Heart left ventricle (tissue), 16 donors: ENCODE measurements at places on chromosomes 16 and 17. TPM values are rescaled to one million over a fixed set of nuclear protein-coding genes. Genes with fewer than 3 reads are reported as not detected.
A peak's percentile ranks its signal among the peaks of the same experiment; 100 is the strongest.

GRAPL gene
- not detected for total RNA-seq

CDH11 gene
- 37.1 TPM for total RNA-seq

P4HB gene
- total RNA-seq, result 391 TPM

CX3CL1 gene
- total RNA-seq, result 8.3 TPM

SAMD14 gene
- 0.89 TPM for total RNA-seq

RPH3AL gene
- 2.8 TPM for total RNA-seq

- H3K4me1 ChIP-seq, result no peaks in the 10 kb centered on the region
- DNase-seq, result no peak
- H3K4me3 ChIP-seq, result no peak overlapping the region
- H3K27me3 ChIP-seq, result peaks cover 18% of the 10 kb centered on the region
- H3K27ac ChIP-seq, result no peak overlapping the region
Observed at GRCh38 chr17:6671431-6671830, 19.9 kb downstream of the C17orf100 start.

- no peak overlapping the region for H3K4me3 ChIP-seq
- H3K36me3 ChIP-seq, result no peaks in the 10 kb centered on the region
- H3K27me3 ChIP-seq, result peaks cover 48% of the 10 kb centered on the region
- H3K4me1 ChIP-seq, result peaks cover 6% of the 10 kb centered on the region
Observed at GRCh38 chr17:41531993-41532392, 3.9 kb upstream of the KRT19 start.

- H3K27me3 ChIP-seq, result no peaks in the 10 kb centered on the region
- H3K36me3 ChIP-seq, result no peaks in the 10 kb centered on the region
- H3K27ac ChIP-seq, result no peak overlapping the region
- no peaks in the 10 kb centered on the region for H3K4me1 ChIP-seq
- H3K4me3 ChIP-seq, result no peak overlapping the region
Observed at GRCh38 chr17:11742886-11743285, 144.6 kb downstream of the DNAH9 start.

DNA sequence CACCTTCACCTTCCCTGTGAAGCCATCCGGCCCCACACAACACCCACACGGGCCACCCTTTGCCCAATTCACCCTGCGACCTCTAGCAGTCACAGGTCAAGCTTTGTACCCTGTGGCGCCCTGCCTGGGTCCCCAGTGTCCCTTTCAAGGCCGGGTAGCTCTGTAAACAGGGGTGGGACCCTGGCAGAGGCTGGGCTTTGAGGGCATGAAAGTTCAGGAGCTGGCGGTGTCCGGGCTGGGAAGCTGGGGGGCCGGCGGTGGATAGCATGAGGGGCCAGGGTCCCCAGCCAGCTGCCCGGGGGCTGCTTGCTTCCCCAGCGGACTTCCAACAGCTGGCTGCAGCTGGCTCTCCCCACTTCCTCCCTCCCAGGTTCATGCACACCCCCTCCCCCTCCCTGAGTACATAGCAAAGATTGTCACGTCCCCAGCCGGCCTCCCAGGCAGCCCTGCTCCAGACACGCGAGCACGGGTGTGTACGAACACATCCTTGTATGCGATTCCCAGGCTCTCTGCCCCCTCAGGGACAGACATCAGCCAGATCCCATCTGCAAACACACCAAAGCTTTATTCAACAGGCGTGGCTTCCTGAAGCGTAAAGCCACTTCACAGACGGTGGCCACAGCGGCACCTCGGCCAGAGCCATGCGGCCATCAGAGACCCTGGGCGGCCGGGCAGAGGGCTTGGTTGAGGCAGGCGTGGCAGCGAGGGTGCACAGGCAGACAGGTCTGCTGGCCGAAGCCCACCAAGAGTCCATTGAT, 8.2 kb downstream of the NTHL1 start:
- H3K4me3 ChIP-seq, result peak overlapping the region; percentile 60
- peaks cover 98% of the 10 kb centered on the region for H3K4me1 ChIP-seq
- H3K36me3 ChIP-seq, result peaks cover 2% of the 10 kb centered on the region
- peak overlapping the region; percentile 87 for H3K27ac ChIP-seq

GRCh38 chr17:81095383-81095762, 60.4 kb downstream of the BAIAP2 start:
- no peak for DNase-seq
- H3K4me1 ChIP-seq, result peaks cover 13% of the 10 kb centered on the region
- no peaks in the 10 kb centered on the region for H3K36me3 ChIP-seq
- H3K4me3 ChIP-seq, result no peak overlapping the region

DNA sequence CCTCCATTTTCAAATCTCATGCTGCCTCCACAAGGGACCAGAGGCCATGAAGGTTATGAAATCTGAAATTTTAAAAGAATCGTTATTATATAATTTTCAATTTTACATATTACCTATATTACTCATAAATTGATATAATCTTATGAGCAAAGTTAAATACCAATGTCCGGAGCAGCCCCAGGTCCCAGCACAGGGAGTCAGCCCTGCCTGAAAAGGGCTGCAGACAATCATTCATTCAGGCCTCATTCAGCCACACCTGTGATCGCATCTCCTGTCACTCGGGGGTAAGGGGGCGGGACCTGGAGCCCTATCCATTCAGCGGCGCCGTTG, 172.5 kb downstream of the AHSP start:
- H3K27ac ChIP-seq, result peak overlapping the region; percentile 43
- no peaks in the 10 kb centered on the region for H3K4me1 ChIP-seq

DNA sequence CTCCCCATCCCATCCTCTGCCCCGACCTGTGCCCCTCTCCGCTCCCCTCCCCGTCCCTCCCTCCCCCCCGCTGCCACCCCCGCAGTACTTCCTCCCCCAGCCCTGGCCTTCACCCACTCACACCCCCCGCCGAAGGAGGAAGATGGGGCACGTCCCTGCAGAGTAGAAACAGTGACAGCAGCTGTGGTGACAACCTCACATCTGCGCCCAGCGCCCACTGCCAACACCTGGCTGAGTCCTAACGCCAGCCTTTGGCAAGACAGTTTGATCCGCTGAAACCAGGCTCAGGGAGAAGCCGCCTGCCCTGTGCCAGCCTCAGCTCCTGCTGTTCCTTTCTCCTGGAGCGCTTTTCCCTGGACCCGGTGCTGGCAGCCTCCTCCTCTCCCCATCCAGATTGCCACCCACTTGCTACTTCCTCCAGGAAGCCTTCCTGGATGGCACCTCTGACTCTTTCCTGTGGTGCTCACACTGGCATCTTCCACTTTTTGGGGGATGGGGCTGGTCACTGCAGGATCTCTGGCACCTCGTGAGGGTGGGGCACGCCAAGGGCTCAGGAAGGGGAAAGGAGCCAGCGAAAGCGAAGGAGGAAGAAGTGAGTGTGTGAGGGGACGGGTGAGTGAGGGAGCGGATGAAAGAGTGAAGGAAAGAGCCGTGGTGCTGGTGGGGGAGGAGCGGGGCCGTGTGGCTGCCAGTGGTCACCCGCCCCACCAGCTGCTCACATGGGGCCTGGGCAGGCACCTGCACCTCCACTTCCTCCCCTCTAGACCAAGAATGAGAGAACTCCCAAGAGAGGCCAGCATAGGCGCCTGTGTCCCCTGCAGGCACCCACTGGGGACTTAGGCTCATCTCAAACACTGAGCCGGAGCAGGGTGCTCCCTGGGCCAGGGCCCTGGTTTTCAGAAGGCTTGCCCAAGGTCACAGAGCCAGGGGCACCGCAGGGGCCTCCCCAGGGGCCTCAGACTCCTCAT, 27.0 kb downstream of the ZFPM1 start:
- DNase-seq, result no peak
- no peaks in the 10 kb centered on the region for H3K36me3 ChIP-seq
- H3K4me3 ChIP-seq, result no peak overlapping the region

GRCh38 chr17:39629494-39629880, 2.7 kb downstream of the PPP1R1B start:
- H3K4me1 ChIP-seq, result peaks cover 11% of the 10 kb centered on the region
- H3K27me3 ChIP-seq, result peaks cover 42% of the 10 kb centered on the region
- no peak for DNase-seq
- H3K36me3 ChIP-seq, result no peaks in the 10 kb centered on the region

GRCh38 chr17:9401434-9401833, 174.2 kb downstream of the STX8 start:
- H3K4me3 ChIP-seq, result no peak overlapping the region
- DNase-seq, result no peak
- H3K27ac ChIP-seq, result no peak overlapping the region
- H3K36me3 ChIP-seq, result peaks cover 7% of the 10 kb centered on the region

GRCh38 chr17:18280766-18281371, 20.4 kb downstream of the MIEF2 start:
- no peaks in the 10 kb centered on the region for H3K27me3 ChIP-seq
- no peaks in the 10 kb centered on the region for H3K36me3 ChIP-seq
- no peak overlapping the region for H3K4me3 ChIP-seq
- no peak overlapping the region for H3K27ac ChIP-seq
- H3K4me1 ChIP-seq, result no peaks in the 10 kb centered on the region

DNA sequence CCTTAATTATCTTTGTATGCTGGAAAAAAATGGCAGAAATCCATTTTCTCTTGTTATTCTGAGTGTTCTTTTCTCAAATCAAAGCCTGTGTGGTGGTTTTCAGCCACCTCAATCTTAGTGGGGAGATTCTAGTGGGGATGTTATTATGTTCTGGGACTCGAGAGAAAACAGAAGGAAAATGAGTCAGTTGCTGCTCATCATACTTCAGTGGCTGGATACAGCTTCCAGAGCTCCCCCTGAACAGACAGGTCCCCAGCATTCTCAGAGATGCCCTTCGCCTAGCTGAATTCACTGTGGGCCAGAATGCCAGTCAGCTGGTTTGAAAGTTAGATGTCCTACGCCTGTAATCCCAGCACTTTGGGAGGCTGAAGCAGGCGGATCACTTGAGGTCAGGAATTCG, 8.5 kb downstream of the ST6GALNAC1 start:
- H3K4me1 ChIP-seq, result no peaks in the 10 kb centered on the region
- DNase-seq, result no peak
- no peak overlapping the region for H3K4me3 ChIP-seq
- no peak overlapping the region for H3K27ac ChIP-seq
- no peaks in the 10 kb centered on the region for H3K27me3 ChIP-seq
- peaks cover 3% of the 10 kb centered on the region for H3K36me3 ChIP-seq

DNA sequence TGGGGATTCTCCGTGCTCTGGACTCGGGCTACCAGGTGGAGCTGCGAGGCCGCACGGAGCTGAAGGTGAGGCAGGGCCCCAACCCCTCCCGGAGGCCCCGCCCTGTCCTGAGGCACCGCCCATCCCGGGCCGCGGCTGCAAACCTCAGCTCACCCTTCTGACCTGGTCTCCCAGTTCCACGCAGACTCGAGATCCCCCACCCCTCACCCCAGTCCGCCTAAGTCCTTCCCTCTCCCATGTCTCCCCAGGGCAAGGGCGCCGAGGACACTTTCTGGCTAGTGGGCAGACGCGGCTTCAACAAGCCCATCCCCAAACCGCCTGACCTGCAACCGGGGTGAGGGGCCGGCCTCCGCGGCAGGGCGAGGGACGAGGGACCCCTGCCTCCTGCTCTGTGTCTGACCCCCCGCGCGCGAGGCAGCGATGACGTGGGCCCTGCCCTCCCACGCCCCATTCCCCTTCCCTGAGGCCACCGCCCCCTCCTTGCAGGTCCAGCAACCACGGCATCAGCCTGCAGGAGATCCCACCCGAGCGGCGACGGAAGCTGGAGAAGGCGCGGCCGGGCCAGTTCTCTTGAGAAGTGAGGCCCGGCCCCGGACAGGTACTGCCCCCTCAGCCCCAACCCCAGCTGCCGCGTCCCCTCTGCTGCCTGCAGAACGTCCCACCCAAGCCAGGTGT, 13.7 kb downstream of the GUCY2D start:
- no peak overlapping the region for H3K27ac ChIP-seq
- peak overlapping the region; percentile 46 for H3K4me3 ChIP-seq
- peaks cover 4% of the 10 kb centered on the region for H3K4me1 ChIP-seq
- DNase-seq, result no peak
- peaks cover 14% of the 10 kb centered on the region for H3K27me3 ChIP-seq
- H3K36me3 ChIP-seq, result no peaks in the 10 kb centered on the region

GRCh38 chr17:31593806-31594205, 202.3 kb downstream of the RAB11FIP4 start:
- H3K4me1 ChIP-seq, result peaks cover 12% of the 10 kb centered on the region
- H3K27me3 ChIP-seq, result no peaks in the 10 kb centered on the region
- DNase-seq, result peak; percentile 40
- H3K27ac ChIP-seq, result peak overlapping the region; percentile 28

DNA sequence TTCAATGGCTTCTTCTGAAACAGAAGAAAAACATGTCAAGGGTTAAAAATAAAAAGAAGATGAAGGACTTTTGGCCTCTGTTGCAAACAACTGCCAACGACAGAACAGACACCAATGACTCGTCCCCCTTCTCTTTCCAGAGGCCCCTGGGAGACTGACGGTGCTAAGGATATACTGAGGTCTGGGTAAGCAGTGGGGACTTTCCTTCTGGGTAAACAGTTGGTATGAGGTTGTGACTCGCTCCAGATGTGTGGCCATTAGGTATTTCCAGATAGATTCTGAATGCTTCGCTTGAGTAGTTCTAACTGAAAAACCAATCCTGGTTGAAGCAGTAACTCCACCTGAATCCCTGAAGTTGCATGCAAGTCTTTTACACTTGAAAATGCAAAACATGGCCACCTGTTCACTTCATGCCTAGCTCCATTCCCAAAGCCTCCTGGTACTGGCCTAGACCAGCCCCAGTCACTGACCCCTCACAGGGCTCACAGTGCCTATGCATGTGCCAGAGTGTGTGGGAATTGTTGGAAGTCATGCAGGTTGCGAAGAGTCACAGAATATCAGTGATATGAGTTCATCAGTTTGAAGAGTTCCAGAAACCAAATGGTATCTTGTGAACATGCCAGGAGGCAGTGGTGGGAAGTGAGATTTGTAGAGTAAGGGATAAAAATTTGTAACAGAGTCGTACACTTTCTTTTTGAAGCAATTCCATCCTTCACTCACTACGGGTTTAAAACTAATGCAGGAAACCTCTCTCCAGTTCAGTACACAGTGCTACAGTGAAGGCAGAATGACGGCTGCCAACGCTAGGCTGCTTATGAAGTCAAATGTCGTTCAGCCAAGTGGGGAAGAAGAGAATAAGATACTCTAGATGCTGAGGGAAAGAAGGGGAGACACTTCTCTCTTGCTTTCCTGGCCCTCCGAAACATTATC, 217.8 kb downstream of the ZFHX3 start:
- no peaks in the 10 kb centered on the region for H3K4me1 ChIP-seq
- DNase-seq, result no peak
- H3K4me3 ChIP-seq, result no peak overlapping the region
- no peak overlapping the region for H3K27ac ChIP-seq
- peaks cover 27% of the 10 kb centered on the region for H3K36me3 ChIP-seq

GRCh38 chr17:50831471-50831928, 3.9 kb upstream of the WFIKKN2 start:
- no peaks in the 10 kb centered on the region for H3K27me3 ChIP-seq
- no peaks in the 10 kb centered on the region for H3K4me1 ChIP-seq
- no peak overlapping the region for H3K27ac ChIP-seq
- no peak overlapping the region for H3K4me3 ChIP-seq
- DNase-seq, result no peak

GRCh38 chr17:19360772-19361171, 1.8 kb downstream of the B9D1 start:
- H3K4me1 ChIP-seq, result peaks cover 4% of the 10 kb centered on the region
- no peak overlapping the region for H3K27ac ChIP-seq
- DNase-seq, result peak; percentile 15
- H3K27me3 ChIP-seq, result no peaks in the 10 kb centered on the region
- peaks cover 6% of the 10 kb centered on the region for H3K36me3 ChIP-seq

- peaks cover 13% of the 10 kb centered on the region for H3K4me1 ChIP-seq
- H3K4me3 ChIP-seq, result no peak overlapping the region
- peak; percentile 68 for DNase-seq
- H3K27me3 ChIP-seq, result peaks cover 12% of the 10 kb centered on the region
- no peaks in the 10 kb centered on the region for H3K36me3 ChIP-seq
Observed at GRCh38 chr17:9002606-9003354, 18.5 kb upstream of the NTN1 start.
